ENCODE measurements at places on chromosomes 11 and 22.

DNA sequence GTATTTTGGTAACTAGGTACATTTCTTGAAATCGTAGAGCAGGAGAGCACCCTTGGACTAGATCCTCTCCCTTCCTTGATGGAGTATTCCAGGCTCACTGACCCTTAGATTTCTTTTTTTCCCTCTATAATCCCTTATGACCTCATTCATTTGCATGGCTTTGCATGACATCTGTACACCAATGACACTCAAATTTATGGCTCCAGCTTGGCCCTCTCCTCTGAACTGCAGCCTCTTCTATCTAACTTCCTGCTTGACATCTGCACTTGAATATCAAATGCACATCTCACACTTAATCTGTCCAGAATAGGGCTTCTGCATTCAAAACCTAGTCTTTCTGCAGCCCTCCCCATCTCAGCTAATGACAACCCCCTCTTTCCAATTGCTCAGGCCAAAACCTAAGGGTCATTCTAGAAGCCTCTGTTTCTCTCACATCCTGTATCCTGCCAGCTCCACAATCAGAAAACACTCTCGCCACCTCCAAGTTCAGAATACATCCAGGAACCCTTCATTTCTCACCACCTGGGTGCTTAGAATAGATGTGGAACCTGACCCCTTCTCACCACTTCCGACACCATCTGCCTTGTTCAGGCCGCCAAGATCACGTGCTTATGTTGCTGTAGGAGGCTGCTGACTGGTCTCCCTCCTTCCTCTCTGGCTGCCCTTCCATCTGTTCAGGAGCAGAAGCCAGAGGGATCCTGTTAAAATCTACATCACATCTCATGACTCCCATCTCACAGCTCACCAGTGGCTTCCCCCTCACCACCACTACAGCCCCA lies 138.9 kb upstream of the MTNR1B start:
- H3K36me3 ChIP-seq: no peaks in the 10 kb centered on the region
- DNase-seq: no peak

DNA sequence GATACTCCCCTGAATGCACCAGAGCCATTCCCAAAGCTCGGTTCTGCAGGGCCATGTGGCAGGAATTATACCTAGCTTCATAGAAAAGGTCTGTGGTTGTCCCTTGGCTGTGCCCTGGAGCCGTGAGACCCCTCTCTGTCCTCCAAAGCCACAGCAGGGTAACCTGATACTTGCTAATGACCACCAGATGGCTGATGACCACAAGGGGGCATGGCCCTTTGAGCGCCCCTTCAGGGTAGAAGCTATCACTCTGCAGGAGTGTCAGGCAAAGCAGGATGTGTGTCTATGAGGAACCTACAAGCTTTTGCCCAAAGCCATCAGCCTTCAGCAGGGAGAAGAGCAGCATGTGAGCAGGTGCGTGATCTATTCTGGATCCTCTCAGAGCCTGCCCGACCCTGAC lies 95.3 kb downstream of the NTM start:
- no peaks in the 10 kb centered on the region for H3K27me3 ChIP-seq
- H3K4me1 ChIP-seq: peaks cover 21% of the 10 kb centered on the region
- H3K36me3 ChIP-seq: no peaks in the 10 kb centered on the region
- DNase-seq: peak; percentile 57
- no peak overlapping the region for H3K27ac ChIP-seq

- DNase-seq: no peak
- H3K4me3 ChIP-seq: no peak overlapping the region
- H3K4me1 ChIP-seq: no peaks in the 10 kb centered on the region
- H3K27ac ChIP-seq: no peak overlapping the region
- peaks cover 5% of the 10 kb centered on the region for H3K27me3 ChIP-seq
Measured at GRCh38 chr11:63274776-63275175, 31.4 kb upstream of the SLC22A25 start.

GRCh38 chr22:21047730-21048129 lies 2.0 kb downstream of the LRRC74B start:
- peaks cover 14% of the 10 kb centered on the region for H3K4me1 ChIP-seq
- peaks cover 7% of the 10 kb centered on the region for H3K27me3 ChIP-seq
- no peak for DNase-seq
- H3K4me3 ChIP-seq: no peak overlapping the region
- H3K27ac ChIP-seq: no peak overlapping the region

- no peaks in the 10 kb centered on the region for H3K4me1 ChIP-seq
- no peak for DNase-seq
- no peaks in the 10 kb centered on the region for H3K27me3 ChIP-seq
- no peak overlapping the region for H3K4me3 ChIP-seq
Measured at GRCh38 chr11:117154468-117154867, 10.4 kb downstream of the PAFAH1B2 start.

DNA sequence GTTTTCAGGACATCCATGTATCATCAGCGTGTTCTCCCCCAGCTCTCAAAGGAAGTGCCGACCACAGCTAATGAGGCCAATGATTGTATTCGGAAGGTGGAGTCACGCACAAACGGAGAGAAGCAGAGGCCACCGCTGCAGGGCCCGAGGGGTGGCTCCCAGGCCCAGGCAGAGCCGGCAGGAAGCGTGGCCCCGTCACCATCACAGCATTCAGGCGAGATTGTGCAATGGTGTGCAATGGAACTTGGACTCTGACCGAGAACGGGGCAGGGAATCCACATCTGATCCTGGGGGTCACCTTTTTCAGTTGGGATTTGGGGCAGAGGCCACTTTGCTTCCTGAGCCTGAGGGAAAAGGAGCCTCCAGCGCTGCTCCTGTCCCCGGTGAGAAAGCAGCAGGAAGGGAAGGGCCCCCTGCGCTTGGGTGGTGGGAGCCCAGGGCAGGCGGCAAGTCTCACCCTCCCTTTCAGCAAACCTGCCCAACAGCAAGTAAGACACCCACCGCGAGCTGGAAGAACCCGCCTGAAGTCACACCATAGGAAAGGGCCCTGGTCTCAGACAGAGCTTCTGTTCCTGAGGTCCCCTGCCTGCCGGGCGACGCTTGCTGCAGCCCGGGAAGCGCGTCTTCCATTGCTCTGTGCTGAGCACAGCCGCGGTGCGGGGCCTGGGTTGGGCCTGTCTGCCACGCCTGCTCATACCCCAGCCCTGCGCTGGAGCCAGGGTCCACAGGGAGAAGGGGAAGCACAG lies 1430.7 kb downstream of the BRD1 start:
- H3K36me3 ChIP-seq: no peaks in the 10 kb centered on the region
- no peak overlapping the region for H3K27ac ChIP-seq
- peaks cover 9% of the 10 kb centered on the region for H3K27me3 ChIP-seq

GRCh38 chr22:48359613-48359965 lies 1468.1 kb downstream of the BRD1 start:
- H3K4me3 ChIP-seq: no peak overlapping the region
- H3K36me3 ChIP-seq: no peaks in the 10 kb centered on the region
- peaks cover 2% of the 10 kb centered on the region for H3K27me3 ChIP-seq

DNA sequence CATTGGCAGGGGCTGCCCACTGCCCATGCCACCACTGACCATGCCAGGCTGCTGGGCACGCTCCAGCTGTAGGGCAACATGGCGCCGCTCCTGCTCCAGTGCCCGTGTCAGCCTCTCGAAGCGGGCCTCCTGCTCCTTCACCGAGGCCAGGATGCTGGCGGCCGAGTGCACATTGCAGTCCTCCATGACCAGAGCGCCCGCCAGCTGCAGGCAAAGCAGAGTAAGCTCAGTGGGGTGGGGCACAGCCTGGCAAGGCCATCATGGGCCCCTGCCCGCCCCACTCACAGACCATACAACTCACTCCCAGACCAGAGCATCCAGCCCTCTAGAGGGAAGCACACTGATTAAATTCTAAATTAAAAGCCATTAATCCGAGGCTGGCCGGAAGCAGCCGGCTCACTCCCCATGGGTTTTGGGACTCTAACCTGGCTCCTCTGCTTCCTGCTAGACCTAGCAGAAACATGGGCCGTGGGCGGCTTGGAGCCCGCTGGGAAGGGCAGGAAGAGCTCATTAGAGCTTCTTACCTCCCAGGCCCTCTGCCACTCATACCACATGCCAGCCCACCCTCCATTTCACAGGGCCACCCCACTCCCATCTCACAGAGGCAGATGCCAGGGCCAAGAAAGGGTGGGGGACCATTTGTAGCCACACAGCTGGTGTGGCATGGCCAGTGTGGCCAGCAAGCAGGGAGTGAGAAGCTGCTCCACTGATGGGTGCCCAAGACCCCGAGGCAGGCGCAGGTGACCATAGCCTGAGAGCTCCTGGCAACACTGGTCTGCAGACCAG lies 25.8 kb downstream of the ARVCF start:
- no peak for DNase-seq
- no peaks in the 10 kb centered on the region for H3K4me1 ChIP-seq
- no peak overlapping the region for H3K27ac ChIP-seq
- H3K27me3 ChIP-seq: peaks cover 7% of the 10 kb centered on the region
- H3K36me3 ChIP-seq: no peaks in the 10 kb centered on the region
- no peak overlapping the region for H3K4me3 ChIP-seq

- H3K4me3 ChIP-seq: peak overlapping the region; percentile 39
- H3K36me3 ChIP-seq: peaks cover 52% of the 10 kb centered on the region
- peaks cover 5% of the 10 kb centered on the region for H3K27me3 ChIP-seq
- peak overlapping the region; percentile 77 for H3K27ac ChIP-seq
- no peak for DNase-seq
Measured at GRCh38 chr11:128497061-128497775, 90.1 kb downstream of the ETS1 start.

DNA sequence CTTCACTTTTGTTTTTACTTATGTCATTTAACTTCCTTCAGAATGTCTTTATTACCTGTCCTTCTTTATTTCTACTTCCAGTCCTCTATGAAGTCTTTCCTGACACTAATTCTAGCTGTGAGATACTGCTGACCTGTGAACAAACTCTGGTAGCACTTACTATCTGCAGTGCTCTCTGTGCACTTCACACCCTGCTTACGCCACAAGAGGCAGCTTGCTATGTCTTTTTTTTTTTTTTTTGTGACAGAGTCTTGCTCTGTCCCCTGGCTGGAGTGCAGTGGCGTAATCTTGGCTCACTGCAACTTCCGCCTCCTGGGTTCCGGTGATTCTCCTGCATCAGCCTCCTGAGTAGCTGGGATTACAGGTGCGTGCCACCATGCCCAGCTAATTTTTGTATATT lies 10.7 kb downstream of the STIM1 start:
- H3K4me3 ChIP-seq: no peak overlapping the region
- H3K27ac ChIP-seq: peak overlapping the region; percentile 49
- no peak for DNase-seq
- H3K4me1 ChIP-seq: peaks cover 21% of the 10 kb centered on the region

GRCh38 chr11:103812680-103813079 lies 223.8 kb upstream of the DDI1 start:
- no peaks in the 10 kb centered on the region for H3K27me3 ChIP-seq
- H3K4me3 ChIP-seq: no peak overlapping the region
- no peak overlapping the region for H3K27ac ChIP-seq

DNA sequence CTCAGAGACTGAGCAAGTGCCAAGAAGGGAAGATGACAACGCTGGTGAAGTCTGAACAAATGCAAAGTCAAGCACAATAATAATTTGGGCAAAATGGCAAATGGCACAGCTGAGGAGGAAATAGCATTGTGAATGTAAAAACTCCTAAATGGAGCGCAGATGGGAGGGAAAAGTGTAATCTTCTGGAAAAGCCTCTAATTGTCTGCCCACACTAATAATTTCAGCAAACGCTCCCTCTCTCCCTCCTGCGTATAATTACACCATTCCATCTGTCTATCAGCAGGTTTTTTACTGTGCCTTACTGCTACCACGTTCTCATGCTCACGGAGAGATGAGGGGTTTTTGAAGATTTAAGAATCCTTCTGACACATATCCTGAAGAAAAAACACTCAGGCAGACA lies 302.6 kb downstream of the KIRREL3 start:
- no peak for DNase-seq
- H3K4me3 ChIP-seq: no peak overlapping the region
- H3K36me3 ChIP-seq: no peaks in the 10 kb centered on the region
- H3K27me3 ChIP-seq: peaks cover 1% of the 10 kb centered on the region
- peaks cover 10% of the 10 kb centered on the region for H3K4me1 ChIP-seq

GRCh38 chr11:94417386-94417987 lies 16.3 kb upstream of the GPR83 start:
- no peaks in the 10 kb centered on the region for H3K4me1 ChIP-seq
- no peak overlapping the region for H3K27ac ChIP-seq
- H3K27me3 ChIP-seq: no peaks in the 10 kb centered on the region
- no peak for DNase-seq
- peaks cover 8% of the 10 kb centered on the region for H3K36me3 ChIP-seq

GRCh38 chr11:77650123-77650522 lies 12.5 kb upstream of the CLNS1A start:
- H3K27me3 ChIP-seq: no peaks in the 10 kb centered on the region
- H3K27ac ChIP-seq: no peak overlapping the region
- H3K4me1 ChIP-seq: no peaks in the 10 kb centered on the region
- H3K4me3 ChIP-seq: no peak overlapping the region

DNA sequence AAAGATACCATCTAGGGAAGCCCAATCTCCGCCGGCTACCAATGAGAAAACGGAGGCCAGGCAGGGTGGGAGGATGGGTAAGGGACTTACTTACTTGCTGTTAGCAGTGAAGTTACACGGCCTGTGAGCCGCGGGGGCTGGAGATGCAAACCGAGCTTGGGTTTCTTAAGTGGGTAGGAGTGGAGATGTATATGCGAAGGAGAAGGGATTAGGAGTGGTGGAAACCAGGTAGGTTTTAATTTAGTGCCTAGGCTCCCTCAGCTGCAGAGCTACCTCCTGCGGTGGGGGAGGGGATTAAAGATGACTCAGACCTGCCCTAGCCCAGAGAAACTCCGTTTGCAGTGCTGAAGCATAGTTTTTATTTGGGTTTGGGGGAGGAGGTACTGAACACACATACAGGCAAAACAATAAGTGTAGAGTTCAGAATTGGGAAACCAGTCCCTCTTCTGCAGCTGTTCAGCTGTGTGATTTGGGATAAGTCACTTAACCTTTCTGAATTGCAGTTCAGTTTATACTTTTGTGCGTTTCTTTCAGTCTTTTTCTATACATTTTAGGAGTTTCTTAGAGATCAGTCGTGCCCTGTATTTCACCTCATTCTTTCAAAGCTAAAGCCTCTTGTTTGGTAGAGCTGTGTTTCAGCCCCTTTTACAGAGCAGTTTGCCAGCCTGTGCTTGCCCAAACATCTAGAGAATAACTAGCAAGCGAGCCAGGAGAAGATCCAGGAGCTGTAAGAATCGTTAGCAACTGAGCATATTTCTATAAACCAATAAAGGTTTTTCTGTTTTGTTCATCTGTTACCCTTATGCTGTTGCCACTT lies 596 bp upstream of the TNRC6B start:
- H3K27me3 ChIP-seq: peaks cover 4% of the 10 kb centered on the region
- peak overlapping the region; percentile 74 for H3K4me3 ChIP-seq
- DNase-seq: peak; percentile 14
- H3K36me3 ChIP-seq: peaks cover 4% of the 10 kb centered on the region
- H3K4me1 ChIP-seq: peaks cover 33% of the 10 kb centered on the region

- no peaks in the 10 kb centered on the region for H3K27me3 ChIP-seq
- H3K27ac ChIP-seq: no peak overlapping the region
- no peak overlapping the region for H3K4me3 ChIP-seq
- H3K36me3 ChIP-seq: no peaks in the 10 kb centered on the region
- DNase-seq: no peak
Measured at GRCh38 chr11:14529951-14530350, 9.8 kb upstream of the PSMA1 start.

- peaks cover 2% of the 10 kb centered on the region for H3K27me3 ChIP-seq
- H3K4me1 ChIP-seq: peaks cover 2% of the 10 kb centered on the region
- peak overlapping the region; percentile 5 for H3K27ac ChIP-seq
Measured at GRCh38 chr11:33829430-33830141, 55.3 kb upstream of the FBXO3 start.
